ENCODE measurements at places on chromosomes 2 and 18. TPM values are rescaled to one million over a fixed set of nuclear protein-coding genes. Genes with fewer than 3 reads are reported as not detected.

Gene L3MBTL4
- 1.2 TPM for total RNA-seq

Gene GCG
- not detected for total RNA-seq

Gene MYL1
- total RNA-seq = not detected

Gene NAT8
- total RNA-seq = not detected

Gene IL18RAP
- total RNA-seq = 1.2 TPM

Gene CD226
- 45.5 TPM for total RNA-seq

Gene C2orf76
- 21.8 TPM for total RNA-seq

Gene SERPINB10
- not detected for total RNA-seq

Gene TBR1
- total RNA-seq = 0.05 TPM

Gene SCYGR4
- 0.14 TPM for total RNA-seq

Gene PCARE
- total RNA-seq = not detected

Gene GALNT5
- total RNA-seq = 3.0 TPM

Gene MARCO
- not detected for total RNA-seq

Gene ZNF892
- total RNA-seq = 1.3 TPM

DNA sequence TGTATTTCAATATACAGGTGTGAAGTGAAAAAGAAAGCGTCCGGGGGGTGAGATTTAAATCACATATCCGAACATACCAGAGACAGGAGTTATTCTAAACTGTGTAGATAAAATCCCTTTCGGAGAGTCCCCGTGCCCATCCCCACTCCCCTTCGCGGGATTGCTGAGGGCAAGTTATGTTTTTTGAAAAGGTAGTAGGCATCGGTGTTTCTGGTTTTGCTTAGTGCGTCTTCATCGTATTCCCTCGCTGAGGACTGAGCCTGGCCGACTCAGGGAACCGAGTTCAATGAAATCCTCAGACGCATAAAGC, 583.4 kb downstream of the ZEB2 start:
- DNase-seq = no peak

- no peak for DNase-seq
Measured at GRCh38 chr2:138964418-138964817, 184.2 kb upstream of the NXPH2 start.

DNA sequence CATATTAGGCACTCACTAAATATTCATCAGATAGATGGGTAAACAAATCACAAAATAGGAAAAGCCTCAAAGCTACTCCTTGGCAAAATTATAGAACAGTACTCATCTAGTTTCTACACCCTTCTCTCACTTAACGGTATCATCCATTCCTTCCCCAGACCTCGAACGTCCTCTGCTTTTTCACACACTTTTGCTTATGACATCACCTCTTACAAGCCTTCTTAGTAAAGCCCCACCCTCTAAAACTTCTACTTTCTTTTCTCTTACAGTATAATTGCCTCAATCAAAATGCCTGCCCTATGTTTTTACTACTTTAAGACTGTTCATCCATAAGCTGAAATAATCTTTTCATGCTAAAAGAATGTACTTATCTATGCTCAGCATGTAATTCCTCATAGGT, 8.1 kb downstream of the CHN1 start:
- DNase-seq = peak; percentile 52

- DNase-seq = no peak
Measured at GRCh38 chr2:205720451-205720902, 38.2 kb downstream of the NRP2 start.

- DNase-seq = no peak
Measured at GRCh38 chr18:54358495-54359040, 862 bp downstream of the C18orf54 start.

GRCh38 chr2:226673314-226673723, 126.3 kb downstream of the IRS1 start:
- DNase-seq = peak; percentile 60

DNA sequence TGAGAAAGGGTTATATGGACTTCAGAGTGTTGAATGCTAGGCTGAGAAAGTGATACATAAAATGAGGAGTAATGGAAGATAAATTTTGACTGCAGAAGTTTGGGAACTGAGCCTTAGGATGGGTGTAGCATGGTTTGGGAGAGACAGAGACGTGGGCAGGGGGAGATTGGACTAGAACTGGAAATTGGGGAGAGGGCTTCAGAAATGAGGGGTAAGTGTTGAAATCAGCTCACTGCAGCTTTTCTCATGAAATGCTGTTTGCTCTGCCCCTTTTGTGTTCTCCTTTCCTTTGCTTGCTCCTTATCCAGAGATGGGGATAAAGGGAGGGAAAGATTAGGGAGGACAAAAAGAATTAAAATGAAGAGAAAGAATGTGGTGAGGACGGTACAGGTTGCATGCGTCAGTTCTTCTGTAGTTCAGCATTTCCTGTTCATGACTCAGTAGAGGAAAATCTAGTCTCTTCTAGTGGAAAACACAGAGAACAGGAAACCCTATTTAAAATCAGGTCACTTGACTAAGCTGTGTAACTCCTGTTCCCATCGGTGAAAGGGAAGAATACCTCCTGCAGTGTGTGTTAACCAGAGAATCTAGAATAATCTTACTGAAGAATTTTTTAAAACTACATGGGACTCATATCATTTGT, 105.6 kb downstream of the CRIM1 start:
- DNase-seq = no peak

GRCh38 chr18:75472396-75472795, 44.9 kb upstream of the SMIM21 start:
- DNase-seq = no peak

DNA sequence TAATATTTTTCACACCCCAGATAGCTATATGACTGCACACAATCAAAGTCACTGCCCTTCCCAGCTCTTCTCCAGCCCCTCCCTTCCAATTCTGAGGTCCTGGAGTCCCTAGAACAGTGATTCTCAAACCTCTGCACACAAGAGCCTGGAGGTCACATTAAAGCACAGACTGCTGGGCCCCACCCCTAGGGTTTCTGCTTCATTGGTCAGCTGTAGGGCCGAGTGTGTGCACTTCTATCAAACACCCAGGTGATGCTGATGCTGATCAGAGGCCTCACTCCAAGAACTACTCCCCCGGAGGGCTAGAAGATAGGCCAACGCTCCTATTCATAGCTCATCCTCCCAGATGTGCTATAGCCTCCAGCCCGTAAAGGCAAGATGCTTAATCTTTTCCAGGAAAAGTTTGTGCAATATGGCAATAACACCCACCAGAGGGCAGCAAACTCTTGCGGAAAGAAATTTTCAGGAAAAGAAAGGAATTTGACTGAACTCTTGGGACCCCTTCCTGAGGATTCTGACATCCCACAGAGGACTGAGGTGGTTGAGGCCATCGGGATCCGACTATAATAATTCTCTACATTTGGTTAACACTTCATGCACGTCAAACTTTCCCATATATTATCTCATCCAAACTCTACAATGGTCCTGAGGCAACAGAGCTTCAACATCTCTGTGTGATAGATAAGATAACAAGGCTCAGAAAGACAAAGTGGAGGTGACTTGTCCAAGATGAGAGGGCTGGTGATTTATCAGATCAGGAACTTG, 194.2 kb upstream of the PKDCC start:
- peak; percentile 44 for DNase-seq

DNA sequence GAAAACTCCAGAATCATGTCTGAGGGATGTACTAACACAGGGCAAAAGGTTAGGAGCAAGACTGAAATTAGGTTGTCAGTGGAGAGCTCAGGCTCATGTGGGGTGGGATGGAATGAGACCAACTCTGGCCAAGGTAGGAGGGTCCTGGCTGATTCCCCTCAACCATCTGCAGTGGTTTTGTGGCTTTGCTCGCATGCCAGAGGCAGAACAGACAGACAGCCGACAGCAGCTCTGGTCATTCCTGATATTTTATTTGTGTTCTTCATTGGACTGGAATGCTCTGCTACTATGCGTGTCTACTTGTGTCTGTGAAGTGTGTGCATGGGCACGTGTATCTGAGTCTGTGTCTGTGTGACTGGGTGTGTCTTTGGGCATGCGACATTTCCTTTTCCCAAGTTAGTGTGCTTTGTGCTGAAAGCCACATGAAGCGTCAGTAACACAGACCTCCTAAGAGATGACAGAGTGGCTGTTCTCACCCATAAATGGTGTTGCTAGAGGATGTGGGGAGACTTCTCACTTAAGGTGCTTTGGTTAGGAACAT, 239.5 kb downstream of the CNTNAP5 start:
- no peak for DNase-seq

DNA sequence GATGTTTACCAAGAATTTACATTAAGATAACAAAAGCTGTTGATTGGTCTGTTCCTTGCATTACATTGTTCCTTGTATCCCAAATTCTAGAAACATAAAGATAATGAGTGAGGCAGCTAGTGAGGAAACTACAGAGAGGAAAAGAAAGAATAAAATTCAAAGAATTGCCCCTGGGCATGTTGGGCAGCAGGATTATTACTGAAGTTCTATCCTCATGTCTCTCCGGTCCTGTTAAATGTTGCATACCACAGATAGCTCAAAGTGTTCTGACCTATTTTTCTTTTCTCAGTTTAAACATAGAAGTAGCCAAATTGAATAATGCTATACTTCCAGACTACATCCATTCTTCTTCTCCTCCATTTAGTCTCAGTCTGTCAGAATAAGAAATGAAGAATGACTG, 58.2 kb upstream of the DYNC1I2 start:
- no peak for DNase-seq

DNA sequence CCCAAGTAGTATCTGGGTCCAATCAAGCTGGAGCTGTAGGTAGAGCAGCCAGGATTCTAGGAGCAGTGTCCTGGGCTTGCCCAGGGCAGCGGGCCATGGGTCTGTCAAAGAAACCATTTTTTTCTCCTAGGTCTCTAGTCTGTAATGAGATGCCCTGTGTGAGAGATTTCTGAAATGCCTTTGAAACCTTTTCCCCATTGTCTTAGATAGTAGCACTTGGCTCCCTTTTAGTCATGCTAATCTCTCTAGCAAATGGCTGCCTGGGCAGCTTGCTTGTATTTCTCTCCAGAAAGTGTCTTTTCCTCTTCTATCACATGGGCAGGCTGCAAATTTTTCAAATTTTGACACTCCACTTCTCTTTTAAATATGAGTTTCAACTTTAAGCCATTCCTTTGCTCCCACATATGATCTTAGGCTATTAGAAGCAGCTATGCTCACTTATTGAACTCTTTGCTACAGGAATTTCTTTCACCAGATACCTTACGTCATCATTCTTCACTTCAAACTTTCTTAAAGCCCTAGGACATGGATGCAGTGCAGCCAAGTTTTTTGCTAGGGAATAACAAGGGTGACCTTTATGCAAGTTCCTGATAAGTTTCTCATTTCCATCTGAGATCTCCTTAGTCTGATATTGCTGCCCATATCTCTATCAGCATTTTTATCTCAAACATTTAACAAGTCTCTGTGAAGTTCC, 890.2 kb upstream of the VRK2 start:
- no peak for DNase-seq

- DNase-seq = no peak
Measured at GRCh38 chr18:2002604-2003003, 568.7 kb downstream of the METTL4 start.

DNA sequence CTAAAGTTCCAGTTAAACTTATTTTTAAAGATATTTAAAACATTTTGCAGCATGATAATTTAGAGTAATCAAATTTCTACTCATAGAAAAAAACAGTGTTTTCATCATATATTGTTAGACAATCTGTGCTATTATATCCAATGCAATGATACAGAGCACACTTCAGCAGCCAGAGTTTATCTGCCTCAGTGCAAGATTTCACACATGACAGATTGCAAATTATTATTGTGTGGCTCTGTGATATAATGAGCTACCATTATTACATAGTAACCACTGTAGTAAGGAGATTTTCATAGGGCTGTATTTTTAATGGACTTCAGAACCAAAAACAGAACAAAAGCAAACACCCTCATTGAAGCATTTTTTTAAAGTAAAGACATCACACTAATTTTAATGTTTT, 762.4 kb downstream of the DSC3 start:
- DNase-seq = no peak

- no peak for DNase-seq
Measured at GRCh38 chr2:180723712-180724111, 256.7 kb upstream of the UBE2E3 start.

DNA sequence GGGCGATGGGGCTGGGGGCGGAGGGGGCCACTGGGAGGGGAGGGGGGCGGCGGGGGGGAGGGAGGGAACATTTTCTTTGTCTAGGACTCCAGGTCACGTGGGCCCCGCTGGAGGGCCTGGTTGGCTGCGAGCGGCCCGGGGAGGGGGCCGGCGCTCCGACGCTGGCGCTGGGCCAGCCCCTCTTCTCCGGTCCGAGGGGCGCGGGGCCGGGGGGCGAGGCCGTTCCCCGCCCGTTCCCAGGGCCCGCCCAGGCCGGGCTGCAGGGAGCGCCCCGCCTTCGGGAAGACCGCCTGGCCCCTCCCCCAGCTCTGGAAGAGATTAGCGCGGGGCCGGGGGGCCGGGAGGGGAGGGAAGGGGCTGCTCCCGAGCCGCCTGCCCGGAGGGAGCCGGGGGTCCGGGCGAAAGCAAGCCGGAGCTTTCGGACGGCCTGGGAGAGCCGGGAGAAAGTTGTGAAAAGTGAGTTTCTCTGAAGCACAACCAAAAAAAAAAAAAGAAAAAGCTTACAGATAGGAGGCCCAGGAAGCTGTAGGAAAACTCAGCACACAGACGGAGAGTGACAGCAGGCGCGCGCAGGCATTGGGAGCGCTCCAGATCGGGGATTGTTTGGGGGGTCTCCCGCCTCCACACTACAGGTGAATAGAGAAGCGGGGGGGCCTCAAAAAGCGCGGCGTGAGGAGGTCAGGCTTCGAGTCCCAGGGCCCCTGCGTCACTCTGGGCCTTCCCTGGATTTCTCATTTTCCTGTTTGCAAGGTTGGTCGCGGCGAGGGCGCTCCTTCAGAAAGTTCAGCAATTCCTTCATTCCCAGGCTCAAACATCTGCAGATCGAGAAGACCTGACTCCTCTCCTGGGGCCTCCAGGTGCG, 84.1 kb upstream of the POMC start:
- DNase-seq = no peak

- DNase-seq = no peak
Measured at GRCh38 chr2:36562973-36563532, 34.9 kb downstream of the FEZ2 start.

DNA sequence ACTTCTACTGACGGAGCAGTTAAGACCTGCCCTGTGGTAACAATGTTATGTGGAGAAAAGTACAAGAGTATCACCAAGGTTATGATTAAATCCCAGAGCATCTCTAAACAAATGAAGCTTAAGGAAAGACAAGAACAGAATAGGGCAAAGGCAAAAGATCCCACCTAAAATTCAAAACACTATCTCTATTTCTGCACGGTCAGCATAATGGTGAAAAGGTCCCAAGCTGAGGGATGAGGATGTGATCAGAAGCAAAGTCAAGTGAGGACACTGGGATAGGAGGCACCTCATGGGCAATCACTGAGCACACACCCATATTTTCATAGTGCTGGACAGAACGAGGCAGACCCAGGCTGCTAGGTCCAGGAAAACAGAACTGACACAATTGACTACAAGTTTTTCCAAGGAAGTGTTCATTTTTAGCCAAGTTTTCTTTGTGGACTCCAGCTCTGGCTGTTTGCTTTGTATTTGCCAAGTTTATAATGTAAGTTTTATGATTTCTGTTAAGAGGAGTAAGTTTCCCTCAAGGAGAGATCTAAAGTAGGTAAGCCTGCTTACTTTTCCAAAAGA, 77.8 kb downstream of the NCKAP5 start:
- no peak for DNase-seq

- no peak for DNase-seq
Measured at GRCh38 chr2:38935568-38936172, 46.0 kb downstream of the ARHGEF33 start.

- DNase-seq = no peak
Measured at GRCh38 chr18:41602034-41602433, 353.0 kb upstream of the PIK3C3 start.

- DNase-seq = no peak
Measured at GRCh38 chr2:149566652-149567051, 20.9 kb downstream of the MMADHC start.

- DNase-seq = no peak
Measured at GRCh38 chr2:176068419-176068832, 15.3 kb downstream of the EVX2 start.
